A549 treated with CORT108297 at 1 μM for 4 hours (cell line): ENCODE measurements at places on chromosomes 3 and 15. TPM values are rescaled to one million over a fixed set of nuclear protein-coding genes. Genes with fewer than 3 reads are reported as not detected.

CDHR4 gene
- 0.12 to 0.65 TPM (median 0.43 TPM) in 5 replicates for total RNA-seq

CCRL2 gene
- total RNA-seq, result 0.03 to 0.39 TPM (median 0.24 TPM) in 5 replicates

CEP97 gene
- total RNA-seq, result 3.5 to 5.4 TPM (median 4.6 TPM) in 5 replicates

LRRC49 gene
- 4.4 to 7.2 TPM (median 4.9 TPM) in 5 replicates for total RNA-seq
